Mononuclear cell (primary cell): ENCODE measurements at places on chromosomes 3 and 15. TPM values are rescaled to one million over a fixed set of nuclear protein-coding genes. Genes with fewer than 3 reads are reported as not detected.

Gene TAGLN3
- total RNA-seq: not detected

Gene CCR4
- total RNA-seq: 52.9 TPM

Gene ASB14
- 0.10 TPM for total RNA-seq

Gene SAMD7
- not detected for total RNA-seq

Gene MCF2L2
- total RNA-seq: 2.9 TPM

Gene ZCWPW2
- total RNA-seq: not detected

Gene TMEM108
- 0.10 TPM for total RNA-seq

Gene TCAIM
- total RNA-seq: 7.6 TPM

Gene CSPG4
- total RNA-seq: under 0.01 TPM

Gene C2CD4A
- total RNA-seq: 0.21 TPM

Gene GHSR
- total RNA-seq: not detected

Gene INSYN1
- total RNA-seq: not detected

Gene LSAMP
- not detected for total RNA-seq

Gene SQOR
- 57.1 TPM for total RNA-seq
